Brain pericyte (primary cell): ENCODE measurements at places on chromosomes 4 and X.

DNA sequence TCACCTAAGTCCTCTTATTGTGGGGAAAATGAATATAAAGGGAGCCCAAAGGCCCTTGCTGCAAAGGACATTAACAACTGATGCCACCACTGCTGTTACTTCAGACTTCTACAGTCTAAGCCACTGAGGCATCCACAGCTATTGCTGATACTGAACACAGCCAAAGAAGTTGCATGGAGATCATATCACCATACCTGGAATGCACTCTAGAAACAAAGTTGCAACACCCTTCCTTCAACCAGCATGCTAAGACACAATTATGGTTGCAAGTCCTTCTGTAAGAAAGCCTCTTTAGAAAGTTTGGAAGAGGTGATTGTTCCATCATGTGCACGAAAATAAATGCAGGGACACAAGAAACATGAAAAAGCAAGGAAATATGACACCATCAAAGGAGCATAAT, 105.7 kb upstream of the SH3RF1 start:
- DNase-seq, result no peak

DNA sequence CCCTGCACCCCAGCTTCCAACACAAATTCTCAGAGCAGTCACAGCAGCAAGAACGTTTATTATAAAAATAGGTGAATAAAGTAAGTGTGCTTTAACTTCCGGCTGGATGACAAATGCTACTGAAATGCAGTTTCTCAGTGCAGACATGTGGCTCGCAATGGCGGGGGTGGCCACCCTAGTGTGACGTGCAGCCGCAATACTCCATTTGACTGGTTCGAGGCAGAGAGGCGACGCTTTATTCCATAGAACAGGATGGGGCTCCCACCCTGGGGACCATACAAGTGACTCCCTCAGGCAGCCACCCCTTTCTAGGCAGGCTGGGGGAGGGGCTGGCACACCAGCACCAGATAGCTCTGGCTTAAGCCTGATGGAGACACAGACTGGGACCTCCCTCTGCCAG, 14.5 kb downstream of the TNIP2 start:
- DNase-seq, result no peak

DNA sequence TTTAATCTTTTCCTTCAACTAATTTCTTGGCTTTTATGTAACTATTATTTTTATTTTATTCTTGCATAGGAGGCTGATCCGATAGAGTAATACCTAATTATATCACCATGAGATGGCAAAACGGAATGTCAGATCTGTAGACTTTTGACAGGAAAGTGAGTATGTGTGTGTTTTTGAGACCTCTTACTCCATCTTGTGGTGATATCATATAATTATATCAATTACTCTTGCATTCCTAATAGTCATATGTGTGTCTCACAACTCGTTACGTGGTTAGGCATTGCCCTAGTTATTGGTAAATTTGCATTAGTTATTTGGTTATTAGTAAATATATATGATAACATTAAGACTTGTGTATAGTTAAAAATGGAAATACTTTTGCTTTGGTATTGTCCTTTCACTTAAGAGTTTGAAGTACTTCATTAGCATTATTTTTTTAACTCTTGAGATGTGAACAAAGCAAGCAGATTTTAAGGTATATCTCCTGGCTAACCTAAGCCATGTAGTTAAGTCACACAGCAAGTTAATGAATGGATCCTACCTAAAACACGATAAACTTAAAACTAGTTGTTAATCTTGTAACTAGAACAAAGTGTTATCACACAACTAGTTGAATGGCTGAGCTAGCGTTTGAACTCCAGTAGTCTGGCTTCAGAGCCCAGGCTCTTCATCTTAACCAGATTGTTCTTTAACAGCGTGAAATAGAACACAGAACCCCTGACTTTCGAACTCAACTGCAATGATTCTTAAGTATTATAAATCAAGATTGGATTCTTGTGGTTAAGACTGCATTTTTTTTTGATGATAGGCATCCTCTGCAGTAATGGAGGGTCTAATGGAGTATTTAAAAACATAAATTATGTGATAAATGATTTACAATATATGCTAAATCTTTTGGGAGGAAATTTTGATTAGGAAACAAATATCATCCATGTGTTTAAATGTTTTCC, 67.1 kb downstream of the PGRMC2 start:
- no peak for DNase-seq

DNA sequence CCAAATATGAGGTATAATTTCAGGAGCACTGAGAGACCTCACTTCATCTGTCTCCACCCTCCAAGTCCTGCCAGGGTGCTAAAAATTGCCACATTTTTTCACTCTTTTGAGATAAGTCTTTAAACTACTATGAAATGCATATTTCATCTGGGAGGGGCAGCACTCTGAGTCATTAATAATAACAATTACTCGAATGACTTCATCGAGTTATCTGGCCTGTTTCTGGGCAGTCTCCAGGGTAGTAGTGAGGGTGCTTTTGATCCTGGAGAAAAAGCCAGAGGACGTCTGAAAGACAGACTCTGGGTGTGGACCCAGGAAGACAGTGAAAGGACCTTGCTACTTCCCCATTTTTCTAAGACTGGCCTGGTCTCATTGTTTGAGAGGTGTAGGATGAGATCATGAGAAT, 42.3 kb upstream of the SRD5A3 start:
- no peak for DNase-seq

GRCh38 chr4:145635117-145635516, 15.9 kb downstream of the MMAA start:
- no peak for DNase-seq

DNA sequence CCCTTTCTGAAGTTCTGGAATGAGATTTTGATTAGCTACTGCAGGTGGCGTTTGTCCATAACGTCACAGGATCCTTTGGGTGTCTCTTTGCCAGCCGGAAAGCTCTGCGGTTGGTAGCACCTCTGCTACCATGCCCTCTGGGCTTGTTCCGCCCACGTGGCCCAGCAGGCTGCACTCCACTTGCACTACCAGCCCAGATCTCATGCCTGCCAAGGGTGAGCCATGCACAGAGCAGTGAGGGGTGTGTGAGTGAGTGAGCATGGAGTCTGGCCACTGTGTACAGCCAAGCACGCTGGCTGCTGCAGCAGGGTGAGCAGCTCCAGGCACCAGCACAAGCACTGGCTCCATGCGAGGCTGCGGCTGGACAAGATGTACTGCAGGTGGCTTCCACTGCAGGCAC, 6.6 kb upstream of the HNRNPD start:
- no peak for DNase-seq

DNA sequence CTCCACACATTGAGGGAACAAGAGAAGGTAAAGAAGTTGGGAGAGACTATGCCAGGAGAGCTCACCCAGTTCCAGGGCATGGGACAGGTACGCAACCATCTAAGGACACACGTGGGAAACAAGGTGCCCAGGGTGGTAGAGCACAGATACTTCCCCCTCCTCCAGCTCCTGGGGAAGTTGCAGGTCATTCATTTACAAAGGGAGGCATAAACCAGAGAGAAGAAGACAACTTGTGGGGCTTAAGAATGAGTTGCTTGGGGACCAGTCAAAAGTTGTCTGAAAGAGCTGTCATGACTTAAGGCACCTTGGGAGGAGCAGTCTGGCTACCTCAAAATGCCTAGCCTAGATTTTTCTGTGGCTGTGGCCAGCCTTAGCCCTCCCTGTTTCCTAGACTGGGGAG, 186.2 kb downstream of the PTTG2 start:
- no peak for DNase-seq

DNA sequence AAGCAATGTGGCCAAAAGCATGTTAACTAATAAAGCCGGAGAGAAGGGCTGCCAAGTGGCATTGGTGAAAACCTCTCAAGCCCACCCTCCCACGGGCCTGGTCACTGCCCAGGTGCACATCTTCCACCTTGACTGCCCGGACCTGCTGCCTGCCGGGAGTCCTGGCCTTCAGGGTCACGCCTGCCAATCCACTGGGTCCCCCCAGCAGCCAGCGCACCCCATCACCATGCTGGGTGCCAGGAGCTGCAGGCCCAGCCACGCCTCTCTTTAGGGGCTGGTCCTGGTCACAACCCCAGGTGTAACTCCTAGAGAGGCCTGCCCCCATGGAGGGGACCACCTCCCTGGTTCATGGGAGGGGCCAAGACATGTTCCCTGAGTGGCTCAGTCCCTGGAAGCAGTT, 66.4 kb downstream of the PSAPL1 start:
- DNase-seq, result no peak

GRCh38 chr4:109302361-109303139, at the start of gene COL25A1:
TSS of gene COL25A1 (minus strand) at chr4:109302658.
- no peak for DNase-seq

DNA sequence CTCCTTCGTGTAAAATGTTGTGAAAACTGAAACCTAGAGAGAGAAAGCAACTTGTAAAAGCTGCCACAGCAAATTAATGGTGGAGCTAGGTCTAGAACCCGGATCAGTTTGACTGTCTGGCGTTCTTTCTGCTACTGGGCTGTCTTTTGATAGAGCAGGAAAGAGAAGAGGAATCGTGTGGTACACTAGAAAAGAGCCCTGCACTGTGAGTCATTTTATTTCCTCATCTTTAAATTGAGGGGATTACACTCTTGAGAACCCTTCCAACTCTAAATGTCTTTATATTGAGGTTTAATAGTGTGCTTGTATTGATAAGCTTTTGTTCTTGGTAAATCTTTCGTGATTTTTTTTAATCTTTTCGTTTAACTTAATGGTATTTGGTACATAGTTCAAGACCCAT, 4.3 kb downstream of the WDR44 start:
- no peak for DNase-seq

DNA sequence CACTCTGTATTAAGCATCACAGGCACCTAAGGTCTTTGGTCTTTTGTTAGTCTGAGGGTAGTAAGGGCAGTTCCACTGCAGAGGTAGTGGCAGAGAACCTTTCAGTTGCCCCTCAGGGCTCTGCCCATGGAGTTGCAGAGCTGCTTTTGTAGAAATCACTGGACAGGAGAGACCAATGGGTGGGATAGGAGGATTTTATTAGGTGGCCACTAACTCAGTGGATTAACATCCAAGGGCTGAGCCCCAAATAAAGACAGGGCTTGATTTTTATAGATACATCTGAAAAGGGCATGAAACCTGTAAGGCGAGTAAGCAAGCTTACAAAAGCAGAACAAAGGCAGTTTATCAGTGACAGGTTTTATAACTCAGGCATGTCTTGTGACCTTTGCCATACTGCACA, 1035.4 kb downstream of the SH3BGRL start:
- no peak for DNase-seq

DNA sequence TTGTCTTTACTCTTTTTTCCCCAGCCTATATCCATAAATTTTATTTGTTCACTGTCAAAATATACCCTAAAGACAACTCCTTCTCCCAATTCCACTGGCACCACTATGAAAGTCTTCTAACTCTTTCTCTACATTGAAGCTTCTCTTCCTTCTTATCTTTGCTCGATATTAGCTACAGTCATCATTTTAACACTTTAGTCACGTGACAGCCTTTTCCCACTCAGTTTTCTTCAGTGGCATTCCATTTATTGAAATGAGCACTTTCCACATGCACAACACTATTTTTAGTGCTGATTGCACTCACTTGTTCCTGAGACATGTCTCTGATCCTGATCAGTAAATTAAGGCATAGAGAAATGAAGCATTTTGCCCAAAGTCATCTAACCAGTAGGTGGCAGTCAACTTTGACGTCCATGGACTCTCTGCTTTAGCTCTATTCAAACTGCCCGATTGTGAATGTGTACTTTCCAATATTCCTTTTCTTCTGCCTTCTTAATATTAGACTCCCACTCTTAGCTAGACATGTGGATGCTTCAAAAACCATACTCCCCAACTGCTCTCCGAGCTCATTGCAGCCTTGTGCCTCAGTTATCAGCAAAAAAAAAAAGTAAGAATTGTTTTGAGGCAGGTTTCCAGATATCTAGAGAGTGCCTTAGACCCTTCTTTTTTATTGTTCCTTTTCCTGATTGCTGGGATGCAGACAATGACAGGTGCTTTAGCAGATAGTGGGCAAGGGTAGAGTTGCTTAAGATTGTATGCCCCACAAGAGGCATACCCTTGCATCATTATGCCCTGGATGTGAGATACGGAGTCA, 394.4 kb upstream of the ADGRL3 start:
- peak; percentile 2 for DNase-seq

GRCh38 chrX:133232331-133232730, 14.2 kb upstream of the TFDP3 start:
- no peak for DNase-seq

GRCh38 chr4:2352729-2353221, 65.7 kb downstream of the ZFYVE28 start:
- no peak for DNase-seq

DNA sequence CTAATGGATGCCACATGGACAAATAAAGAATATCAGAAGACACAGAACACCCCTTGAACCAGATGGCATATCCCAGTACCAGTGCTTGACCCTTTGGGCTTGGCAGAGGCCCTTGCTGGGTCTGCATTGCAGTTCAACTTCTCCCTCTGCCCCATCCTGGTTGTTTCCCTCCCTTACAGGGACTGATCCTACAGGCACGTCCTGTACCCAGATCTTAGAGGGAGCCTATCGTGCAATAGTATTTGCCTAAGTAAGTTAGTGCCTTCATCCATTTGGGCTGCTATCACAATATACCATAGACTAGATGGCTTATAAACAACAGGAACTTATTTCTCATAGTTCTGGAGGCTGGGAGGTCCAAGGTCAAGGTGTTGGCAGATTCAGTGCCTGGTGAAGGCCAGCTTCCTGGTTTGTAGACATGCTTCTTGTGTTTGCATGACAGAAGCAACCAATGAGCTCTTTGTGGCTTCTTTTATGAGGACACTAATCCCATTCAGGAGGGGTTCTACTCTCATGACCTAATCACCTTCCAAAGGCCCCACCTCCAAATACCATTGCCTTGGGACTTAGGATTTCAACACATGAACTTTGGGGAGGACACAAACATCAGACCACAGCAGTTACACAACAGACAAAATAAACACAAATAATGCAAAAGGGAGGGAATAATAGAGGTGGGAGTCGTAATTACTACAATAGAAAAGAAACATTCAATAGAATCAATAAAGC, 146.5 kb upstream of the MSX1 start:
- DNase-seq, result no peak

GRCh38 chr4:152462047-152462446, 73.8 kb downstream of the FBXW7 start:
- DNase-seq, result no peak

- no peak for DNase-seq
These were observed 33.1 kb upstream of the FGF5 start for GRCh38 chr4:80233390-80233789.

DNA sequence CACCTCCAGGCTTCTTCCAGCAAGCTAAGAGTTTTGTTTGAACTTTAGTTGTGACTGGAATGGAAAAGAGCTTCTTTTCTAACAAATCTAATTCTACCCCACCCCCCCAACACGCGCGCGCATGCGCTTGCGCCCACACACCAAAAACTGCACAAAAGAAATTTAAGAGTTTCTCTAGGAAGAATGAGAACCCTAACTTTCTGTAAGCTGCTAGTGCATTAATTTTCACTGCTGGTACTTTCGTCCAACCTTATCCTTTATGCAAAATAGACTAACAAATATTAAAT, 9.0 kb upstream of the INTU start:
- no peak for DNase-seq
